ENCODE measurements at places on chromosomes 6 and 20. TPM values are rescaled to one million over a fixed set of nuclear protein-coding genes. Genes with fewer than 3 reads are reported as not detected.
A peak's percentile ranks its signal among the peaks of the same experiment; 100 is the strongest.

The SPTLC3 gene
- 1.1 TPM for total RNA-seq

The LIN28B gene
- total RNA-seq: not detected

The CLPSL2 gene
- not detected for total RNA-seq

The PRICKLE4 gene
- not detected for total RNA-seq

The OOEP gene
- not detected for total RNA-seq

The SLC22A1 gene
- total RNA-seq: not detected

The PRSS35 gene
- total RNA-seq: not detected

The MAP3K7 gene
- 36.9 TPM for total RNA-seq

The GJA10 gene
- not detected for total RNA-seq

The OR2J3 gene
- total RNA-seq: not detected

The GABRR1 gene
- total RNA-seq: not detected

The BIRC7 gene
- total RNA-seq: not detected

The HCRTR2 gene
- not detected for total RNA-seq

DNA sequence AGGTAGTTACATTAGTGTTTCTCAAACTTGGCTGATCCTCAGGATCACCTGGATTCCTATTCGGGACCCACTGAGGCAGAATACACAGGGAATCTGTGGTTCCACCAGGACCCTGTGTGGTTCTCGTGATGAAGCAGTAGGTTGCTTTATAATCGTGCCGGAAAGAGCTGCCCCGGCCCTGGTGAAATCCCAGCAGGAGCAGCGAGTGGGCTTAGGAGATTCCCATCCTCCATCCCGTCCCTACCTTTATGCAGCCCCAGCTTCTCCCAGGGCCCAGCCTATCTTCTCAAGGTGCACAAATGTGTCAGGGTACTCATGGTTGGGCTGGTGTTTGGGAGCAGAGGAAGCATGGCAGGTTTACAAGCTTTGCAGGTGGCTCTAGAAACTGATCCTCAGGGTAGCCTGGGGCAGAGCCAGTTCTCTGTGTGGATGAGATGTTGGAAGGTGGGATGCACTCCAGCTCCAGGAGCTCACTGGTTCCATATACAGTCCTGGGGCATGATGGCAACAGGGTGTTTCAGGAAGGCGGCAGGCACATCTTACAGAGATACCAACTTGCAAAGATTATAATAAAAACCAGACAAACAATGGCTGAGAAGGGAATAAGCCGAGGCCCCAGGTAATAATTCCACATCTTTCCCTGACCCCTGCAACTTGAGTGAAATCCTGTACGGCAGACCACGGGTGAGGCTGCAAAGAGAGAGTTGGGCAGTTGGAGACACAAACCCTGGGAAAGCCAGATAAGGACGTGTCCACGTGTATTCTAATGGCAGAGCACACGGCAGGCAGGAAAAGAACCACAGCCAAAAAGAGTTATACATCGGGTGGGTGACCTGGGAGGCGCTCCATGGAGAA lies 5.9 kb downstream of the SLC22A1 start:
- DNase-seq: no peak

GRCh38 chr6:144777249-144777648 lies 492.1 kb downstream of the UTRN start:
- no peak for DNase-seq

DNA sequence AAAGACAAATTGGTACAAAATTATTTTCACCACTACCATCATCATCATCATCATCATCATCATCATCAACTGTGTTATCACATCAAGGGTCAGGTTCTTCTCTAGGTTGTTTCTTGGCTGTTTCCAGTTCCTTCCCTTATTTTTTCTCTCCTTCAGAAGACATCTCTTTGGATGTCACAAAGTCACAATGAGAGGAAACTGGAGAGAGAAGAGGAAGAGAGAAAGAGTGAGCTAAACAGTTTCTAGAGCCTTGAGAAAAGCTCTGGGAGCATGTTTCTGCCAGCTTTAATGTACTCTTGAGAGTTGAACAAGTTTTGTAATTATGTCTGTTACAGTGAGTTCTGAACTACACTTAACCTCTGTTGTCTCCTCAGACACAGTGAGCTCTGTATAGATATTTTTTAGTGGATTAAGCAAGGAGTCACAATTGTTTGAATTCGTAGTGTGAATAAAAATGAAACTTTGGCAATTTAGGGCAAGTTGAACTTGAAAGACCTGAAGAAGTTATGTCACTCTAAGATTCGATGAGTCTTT lies 123.0 kb upstream of the AKIRIN2 start:
- DNase-seq: no peak

- DNase-seq: peak; percentile 48
Measured at GRCh38 chr6:16949716-16950115, 152.1 kb upstream of the STMND1 start.

GRCh38 chr6:149905371-149905910 lies 7.5 kb upstream of the RAET1E start:
- DNase-seq: no peak

GRCh38 chr6:6620766-6621425 lies 32.4 kb downstream of the LY86 start:
- no peak for DNase-seq

GRCh38 chr20:58569241-58570125 lies 54.3 kb upstream of the APCDD1L start:
- DNase-seq: no peak

DNA sequence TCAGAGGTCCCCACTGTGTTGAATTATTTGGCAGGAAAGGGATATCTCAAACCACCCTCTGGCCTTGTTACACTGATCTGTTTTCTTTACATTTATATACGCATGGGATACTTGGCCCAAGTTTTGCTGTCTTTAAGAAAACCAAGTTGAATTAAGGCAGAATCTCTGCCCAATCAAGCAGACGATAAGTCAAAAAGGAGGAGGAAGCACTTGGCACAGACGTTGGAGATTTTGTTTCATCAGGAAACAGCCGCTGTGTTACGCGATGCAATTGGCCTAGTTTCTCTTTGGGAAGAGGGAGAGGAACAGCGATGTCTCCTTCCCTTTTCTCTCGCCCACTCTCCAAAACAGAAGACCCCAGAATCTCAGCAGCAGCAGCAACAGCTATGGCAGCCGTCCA lies 20.2 kb upstream of the NAA20 start:
- DNase-seq: no peak

- DNase-seq: peak; percentile 60
Measured at GRCh38 chr6:63802606-63803206, 167.1 kb downstream of the PHF3 start.

DNA sequence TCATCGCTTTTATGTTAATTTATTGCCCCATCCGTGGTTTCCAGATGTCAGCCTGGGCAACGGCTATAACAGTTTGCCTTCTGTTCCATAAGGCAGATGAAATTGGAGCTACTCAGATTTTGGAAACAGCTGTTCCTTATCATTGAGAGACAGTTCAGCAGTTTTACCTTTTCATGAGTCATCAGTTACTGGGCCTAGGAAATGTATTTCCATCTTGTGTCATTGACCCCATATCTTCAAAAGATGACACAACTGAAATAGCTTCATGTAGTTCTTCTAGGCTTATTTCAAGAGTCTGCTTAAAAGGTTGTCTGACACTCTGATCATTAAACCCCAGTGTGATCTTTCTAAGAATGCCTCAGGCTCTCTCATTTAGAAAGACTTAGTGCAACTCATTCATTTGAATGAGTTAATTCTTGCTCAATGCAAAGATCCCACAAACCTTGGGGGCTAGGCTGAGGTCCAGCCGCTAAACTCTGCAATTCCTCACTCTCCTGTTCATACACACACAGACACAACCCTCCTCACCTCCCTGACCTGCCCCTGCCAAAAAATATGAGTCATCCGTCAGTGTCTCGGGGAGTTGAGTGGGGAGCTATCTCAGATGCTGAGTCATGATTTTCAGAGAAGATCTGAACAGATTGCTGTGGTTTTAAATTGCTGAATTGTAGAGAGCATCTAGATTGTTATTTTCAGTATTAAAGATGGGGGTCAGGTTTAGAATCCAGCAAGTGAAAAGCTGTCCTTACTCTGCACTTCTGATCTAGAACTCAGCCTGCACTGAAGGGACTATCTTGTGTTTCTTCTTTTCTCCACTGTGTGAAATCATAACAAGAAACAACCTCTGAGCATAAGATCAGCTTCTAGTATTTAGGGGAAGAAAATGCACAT lies 61.8 kb downstream of the RPP40 start:
- DNase-seq: peak; percentile 93

DNA sequence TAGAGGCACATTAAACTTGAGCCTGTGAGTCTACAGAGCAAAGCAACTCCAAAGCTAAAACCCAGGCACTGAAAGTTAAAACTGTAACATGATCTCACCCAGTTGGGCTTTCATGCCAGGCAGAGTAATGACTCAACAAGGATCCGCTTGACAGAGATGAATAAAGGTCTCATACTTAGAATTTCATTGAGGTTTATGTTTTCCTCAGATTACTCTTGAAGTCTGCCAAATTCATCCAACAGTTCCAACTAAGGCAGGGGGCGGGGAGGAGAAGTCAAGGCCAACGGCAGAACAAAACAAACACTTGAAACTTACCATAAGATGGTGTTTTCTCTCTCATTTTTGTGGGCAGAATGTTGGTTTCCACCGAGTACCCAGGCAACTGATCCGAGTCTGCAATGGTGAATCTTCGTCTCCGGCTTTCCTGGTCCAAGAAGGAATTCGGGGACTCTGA lies 54.0 kb upstream of the IPCEF1 start:
- peak; percentile 95 for DNase-seq

GRCh38 chr6:85240787-85241385 lies 209.0 kb upstream of the NT5E start:
- peak; percentile 11 for DNase-seq

DNA sequence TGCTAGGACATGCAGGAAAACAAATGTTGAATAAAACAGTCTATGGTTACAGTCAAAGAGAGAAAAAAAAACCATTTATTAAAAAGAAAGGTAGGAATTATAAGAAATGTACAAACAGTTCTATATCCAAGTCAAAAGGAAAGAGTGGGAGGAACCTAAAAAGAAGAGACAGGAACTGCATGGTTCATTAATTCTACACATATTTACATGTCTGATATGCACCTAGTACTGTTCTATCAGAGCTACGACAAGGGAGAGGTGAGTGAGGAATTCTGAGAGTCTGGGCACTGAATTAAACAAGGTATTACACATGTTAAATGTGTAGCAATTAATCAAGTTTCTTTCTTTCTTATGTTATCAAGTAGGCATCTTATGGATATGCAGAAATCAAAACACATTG lies 41.9 kb downstream of the SYCP2 start:
- DNase-seq: no peak

GRCh38 chr6:151130329-151130728 lies 109.4 kb upstream of the AKAP12 start:
- DNase-seq: no peak

GRCh38 chr6:66421570-66421969 lies 714.5 kb upstream of the EYS start:
- DNase-seq: no peak

DNA sequence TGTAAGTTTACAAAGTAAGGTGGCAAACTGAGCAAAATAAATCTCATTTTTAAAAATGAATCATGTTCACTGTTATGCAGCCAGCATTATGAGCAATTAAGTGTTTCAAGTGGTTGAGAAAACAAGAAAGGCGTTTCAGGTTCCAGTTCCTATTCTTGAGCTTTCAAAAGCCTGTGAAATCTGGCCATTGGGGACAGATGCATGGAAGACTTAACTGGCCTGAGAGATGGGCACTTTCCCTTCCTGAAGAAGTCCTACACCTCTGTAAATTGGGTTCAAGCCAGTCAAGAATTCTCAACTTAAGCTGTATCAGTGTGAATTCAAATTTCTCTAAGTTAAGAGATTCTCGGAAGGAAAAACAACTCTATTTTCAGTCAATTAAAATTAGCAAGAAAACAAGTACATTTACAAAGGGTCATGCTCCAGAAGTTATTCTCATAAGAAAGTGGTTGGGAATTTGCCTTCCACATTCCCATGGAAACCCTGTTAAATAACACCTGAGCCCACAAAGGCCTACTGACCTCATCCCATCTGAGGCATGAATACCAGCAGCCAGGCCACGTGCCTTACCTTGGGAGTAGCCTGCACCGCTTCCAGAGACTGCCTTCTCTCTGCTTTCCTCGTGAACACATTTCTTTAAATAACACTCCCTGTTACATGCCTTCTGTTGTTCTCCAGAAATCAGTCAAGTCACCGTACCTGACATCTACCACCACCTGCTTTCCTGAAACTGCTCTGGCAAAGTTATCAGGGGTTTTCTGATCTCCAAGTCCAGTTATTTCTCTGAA lies 19.4 kb downstream of the MAP3K5 start:
- no peak for DNase-seq

DNA sequence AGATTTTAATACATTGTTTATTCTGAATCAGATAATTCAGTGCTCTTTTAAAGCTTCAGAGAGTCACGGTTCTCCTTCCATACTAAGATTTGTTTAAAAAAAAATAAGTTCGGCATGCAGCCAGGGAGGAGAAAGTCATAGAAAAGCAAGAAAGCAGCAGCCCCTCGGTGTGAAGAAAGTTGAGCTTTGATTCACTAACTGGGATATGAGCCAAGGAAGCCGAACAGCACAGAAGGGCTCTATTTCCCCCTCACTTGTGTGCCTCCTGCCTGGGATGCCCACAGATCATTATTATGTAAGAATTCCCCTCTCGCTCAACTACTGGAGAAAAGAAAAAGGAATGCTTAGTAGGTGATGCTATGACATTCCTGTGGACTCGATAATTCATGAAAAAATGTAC lies 69.3 kb upstream of the SYNJ2 start:
- peak; percentile 96 for DNase-seq

DNA sequence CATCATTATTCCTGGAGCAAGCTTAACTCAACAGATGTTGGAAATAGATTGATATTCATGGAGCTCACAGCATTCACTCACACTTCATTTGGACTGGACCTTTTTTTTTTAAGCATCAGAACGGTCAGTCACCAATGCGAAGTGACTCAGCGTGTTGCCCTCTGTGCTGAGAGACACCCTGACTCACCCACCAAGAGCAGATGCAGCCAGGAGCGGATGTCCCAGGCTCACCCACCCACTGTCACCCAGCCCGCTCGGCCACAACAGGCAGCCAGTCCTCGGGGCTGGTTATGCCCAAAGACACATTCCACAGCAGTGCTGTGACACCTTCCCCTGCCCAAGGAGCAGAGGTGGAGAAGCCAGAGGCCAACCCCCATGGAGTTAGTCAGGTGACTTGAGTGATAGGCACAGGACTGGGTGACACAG lies 15.7 kb downstream of the RNASET2 start:
- DNase-seq: peak; percentile 54

- peak; percentile 60 for DNase-seq
Measured at GRCh38 chr6:158211273-158212055, 43.3 kb downstream of the GTF2H5 start.

GRCh38 chr6:20538907-20539306 lies 4.7 kb downstream of the CDKAL1 start:
- DNase-seq: no peak

- DNase-seq: no peak
Measured at GRCh38 chr6:40630051-40630450, 42.9 kb upstream of the LRFN2 start.

DNA sequence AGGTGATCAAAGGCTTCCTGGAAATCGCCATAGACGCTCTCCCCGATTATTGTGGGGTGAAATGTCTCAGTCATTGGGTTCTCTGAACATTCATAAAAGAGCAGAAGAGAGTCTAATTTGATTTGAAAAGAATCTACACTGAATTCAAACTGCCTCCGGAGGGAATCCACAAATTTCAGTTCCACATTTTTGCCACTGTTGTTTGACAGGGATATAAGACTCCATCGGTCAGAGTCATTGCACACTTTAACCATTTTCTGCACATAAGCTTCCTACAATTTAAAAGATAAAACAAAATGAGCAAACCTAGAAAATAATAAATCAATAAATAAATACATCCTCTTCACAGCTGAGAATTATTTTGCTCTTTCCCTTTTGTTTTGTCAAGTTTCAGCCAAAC lies 2.3 kb downstream of the TENT5A start:
- DNase-seq: peak; percentile 38
